Glomerular endothelial cell (primary cell): ENCODE measurements at places on chromosomes 13 and 19.

- DNase-seq = no peak
Measured at GRCh38 chr13:48600374-48601364, 53.1 kb upstream of the CYSLTR2 start.

GRCh38 chr13:66680031-66680430 is 550.1 kb downstream of the PCDH9 start:
- no peak for DNase-seq

DNA sequence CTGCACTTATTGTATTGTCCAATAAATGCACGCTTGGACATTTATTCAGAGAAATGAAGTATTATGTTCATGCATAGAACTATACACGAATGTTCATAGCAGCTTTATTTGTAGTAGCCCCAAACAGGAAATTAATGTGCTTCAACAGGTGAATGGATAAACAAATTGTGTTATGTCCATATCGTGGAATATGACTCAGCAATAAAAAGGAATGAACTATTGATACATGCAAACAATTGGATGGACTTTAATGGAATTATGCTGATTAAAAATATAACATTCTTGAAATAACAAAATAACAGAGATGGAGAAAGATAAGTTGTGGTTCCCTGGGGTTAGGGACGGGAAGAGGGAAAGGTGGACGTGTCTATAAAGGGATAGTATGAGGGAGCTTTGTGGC is 65.9 kb downstream of the GPC5 start:
- no peak for DNase-seq

DNA sequence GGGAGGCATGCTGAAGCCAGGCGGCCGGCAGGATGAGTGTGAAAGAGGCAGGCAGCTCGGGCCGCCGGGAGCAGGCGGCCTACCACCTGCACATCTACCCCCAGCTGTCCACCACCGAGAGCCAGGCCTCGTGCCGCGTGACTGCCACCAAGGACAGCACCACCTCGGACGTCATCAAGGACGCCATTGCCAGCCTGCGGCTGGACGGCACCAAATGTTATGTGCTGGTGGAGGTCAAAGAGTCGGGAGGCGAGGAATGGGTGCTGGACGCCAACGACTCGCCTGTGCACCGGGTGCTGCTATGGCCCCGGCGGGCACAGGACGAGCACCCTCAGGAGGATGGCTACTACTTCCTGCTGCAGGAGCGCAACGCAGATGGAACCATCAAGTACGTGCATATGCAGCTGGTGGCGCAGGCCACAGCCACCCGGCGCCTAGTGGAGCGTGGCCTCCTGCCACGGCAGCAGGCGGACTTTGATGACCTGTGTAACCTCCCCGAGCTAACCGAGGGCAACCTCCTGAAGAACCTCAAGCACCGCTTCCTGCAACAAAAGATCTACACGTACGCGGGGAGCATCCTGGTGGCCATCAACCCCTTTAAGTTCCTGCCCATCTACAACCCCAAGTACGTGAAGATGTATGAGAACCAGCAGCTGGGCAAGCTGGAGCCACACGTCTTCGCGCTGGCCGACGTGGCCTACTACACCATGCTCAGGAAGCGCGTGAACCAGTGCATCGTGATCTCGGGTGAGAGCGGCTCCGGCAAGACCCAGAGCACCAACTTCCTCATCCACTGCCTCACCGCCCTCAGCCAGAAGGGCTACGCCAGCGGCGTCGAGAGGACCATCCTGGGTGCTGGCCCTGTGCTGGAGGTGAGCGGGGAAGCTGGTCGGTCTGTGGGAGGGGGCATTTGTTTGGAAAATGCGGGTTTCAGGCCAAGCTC is 26.4 kb downstream of the MYO9B start:
- no peak for DNase-seq

- no peak for DNase-seq
Measured at GRCh38 chr19:4877753-4878490, 10.5 kb upstream of the PLIN3 start.
